ENCODE measurements at places on chromosomes 11 and 22.
A peak's percentile ranks its signal among the peaks of the same experiment; 100 is the strongest.

GRCh38 chr11:115134926-115135325, 369.3 kb downstream of the CADM1 start:
- DNase-seq = no peak

GRCh38 chr11:109972181-109972715, 120.9 kb upstream of the ZC3H12C start:
- DNase-seq = no peak

DNA sequence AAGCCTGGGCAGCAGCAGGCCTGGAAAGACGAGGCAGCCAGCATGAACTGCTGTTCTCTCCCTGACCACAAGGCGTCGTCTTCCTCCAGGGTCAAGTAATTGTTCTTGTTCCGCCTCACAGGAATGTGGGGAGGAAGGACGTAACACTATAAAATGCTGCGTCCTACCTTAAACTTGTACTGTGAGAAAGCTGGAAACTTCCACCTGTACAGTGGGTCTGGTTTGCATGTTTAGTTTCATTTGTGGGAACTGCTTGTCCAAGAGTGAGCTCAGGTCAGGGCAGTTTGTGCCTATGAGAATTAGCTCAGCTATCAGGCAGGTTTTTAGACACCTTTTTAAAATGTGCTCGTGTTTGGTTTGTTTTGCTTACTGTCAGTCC, 55.2 kb downstream of the PANX1 start:
- DNase-seq = no peak

DNA sequence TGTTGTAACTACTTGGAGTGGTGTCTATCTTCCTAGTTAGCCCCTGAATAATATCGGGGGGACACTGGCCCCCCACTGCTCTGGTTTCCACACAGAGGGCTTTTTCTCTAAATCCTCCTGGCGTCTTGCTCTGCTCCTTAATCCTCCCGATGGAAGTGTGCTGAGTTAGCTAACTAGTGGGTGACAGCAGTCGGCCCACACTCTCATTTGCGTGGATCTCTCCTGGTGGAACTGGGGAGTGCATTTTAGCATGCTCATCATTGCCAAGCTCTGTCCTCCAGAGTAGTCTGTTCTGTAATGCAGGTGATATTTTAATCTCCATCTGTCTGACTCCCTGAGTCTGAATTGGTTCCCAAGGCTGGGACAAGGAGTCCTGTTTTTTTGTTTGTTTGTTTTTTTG, 46.1 kb upstream of the RASSF10 start:
- no peak for DNase-seq

DNA sequence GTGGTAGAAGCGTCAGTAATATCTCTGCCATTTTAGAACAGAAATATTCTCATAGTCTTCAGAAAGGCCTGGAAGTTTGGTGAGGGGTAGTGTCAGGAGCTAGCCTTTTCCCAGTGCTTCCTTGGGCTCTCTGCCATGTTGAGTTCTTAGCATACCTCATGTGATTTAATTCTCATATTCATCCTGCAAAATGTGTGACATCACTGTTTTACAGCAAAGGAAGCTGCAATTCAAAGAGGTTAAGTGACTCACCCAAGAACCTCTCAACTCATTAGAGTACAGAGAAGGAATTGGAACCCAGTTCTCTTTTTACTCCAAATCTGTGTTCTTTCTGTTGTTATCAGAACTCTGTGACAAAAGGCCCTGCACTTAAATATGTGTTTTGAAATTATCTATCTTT, 72.1 kb downstream of the RNF169 start:
- no peak for DNase-seq

- DNase-seq = peak; percentile 92
Measured at GRCh38 chr22:24423519-24424000, 3.8 kb upstream of the ADORA2A start.

GRCh38 chr11:863023-863909, 20.6 kb downstream of the TSPAN4 start:
- DNase-seq = no peak

DNA sequence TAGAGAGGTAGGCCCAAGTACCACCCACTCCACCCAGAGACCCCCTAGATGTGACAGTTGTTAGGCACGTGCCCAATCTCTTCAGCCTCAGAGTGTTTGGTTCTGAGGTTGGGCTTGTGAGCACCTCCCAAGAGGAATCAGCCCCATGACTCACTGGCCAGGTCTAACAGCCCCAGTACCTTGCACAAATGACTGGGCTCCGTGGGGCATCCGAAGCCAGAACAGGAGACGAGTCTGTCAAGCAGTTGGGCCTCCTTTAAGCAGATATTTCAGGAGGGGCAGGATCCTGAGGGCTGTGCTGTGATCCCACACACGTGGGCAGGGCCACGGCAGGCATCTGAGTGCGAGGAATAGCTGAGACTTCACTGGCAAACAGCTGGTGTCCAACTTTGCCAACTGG, 29.1 kb upstream of the FGF19 start:
- DNase-seq = no peak

DNA sequence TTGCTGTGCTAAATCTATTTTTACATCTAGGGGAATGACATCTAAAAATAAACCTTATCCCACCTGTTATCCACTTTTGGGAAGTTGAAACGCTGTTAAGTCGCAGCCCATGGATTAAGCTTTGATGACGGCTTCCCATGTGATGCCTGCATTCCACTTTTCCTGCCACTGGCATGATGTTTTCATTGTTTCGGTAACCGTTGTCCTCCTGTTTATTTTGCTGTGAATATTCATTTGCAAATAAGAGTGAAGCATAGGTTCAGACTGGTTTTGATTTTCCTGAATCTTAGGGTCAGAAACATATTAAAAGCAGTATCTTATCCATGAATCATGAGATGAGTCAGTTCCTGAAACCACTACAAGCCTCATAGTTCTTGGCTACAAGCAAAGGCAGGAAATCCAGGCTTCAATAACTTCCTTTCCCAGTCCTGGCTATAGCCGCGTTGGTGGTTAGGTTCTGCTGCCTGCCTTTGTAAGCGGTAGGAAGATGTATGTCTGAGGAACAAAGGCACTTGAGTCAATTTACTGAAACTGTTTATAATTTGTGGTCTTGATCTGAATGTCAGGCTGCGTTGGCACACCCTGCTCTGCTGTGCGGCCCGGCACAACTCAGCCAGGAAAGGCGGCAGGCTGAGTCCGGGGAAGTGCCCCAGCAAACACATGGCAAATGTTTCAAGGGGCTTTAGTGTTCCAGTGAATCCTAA, 19.4 kb downstream of the TEAD1 start:
- DNase-seq = no peak

GRCh38 chr11:75338516-75339208, 12.8 kb downstream of the ARRB1 start:
- DNase-seq = no peak

DNA sequence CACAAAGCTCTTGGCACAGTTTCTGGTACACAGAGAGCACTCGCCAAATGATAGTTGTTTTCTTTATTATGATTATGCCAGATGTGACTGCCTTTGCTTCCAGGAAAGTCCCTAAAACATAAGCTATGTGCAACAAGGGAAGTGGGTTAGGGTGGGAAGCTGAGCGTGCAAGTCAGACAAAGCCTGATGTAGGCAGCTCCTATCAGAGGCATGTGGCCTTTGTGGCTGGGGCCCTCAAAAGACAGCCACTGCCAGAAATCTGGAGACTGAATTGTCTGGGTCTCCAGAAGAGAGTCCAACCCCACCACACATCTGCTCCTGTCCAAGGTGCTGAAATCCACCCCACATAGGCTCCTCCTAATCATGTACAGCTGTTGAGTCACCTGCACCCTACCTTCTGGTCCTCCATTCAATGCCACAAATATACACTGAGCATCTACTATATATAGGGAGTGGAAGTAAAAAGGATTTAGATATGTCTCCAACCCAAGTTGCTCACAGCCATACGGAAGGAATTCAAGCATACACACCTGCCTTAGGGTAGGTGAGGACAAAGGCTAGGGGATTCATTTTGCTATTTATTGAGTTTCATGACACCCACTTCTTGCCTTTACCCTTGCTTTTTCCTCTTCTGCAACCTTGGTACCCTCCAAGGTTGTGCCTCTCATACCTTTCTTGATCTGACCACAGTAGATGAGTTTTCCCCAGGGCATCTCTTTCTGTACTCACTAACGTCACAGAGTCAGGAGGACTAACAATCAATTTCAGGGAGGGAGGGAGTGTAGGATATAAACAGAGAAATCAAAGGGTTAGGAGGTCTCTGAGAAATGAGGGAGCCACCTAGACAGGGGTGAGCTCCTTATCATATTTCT, 12.4 kb downstream of the SEC14L3 start:
- no peak for DNase-seq

DNA sequence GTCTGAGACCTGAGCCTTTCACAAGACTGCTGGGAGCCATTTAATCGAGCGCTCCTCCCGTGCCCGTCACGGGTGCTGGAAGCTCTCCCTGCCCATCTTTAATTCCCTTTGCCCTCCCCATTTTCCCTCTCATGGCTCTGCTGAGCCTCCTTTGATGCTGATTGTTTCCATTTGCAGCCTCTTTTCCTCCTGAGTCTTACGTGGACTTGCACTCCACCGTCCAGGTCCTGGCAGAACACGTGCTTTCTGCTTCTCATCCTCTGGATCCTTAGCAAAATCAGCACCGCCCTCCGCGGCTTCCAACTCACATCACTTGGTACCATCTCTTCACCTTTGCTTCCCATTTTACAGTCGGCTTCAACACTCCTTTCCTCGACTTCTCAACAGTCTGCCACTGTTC, 7.3 kb downstream of the IFT27 start:
- DNase-seq = peak; percentile 24

GRCh38 chr11:7545611-7546010, 31.8 kb downstream of the PPFIBP2 start:
- no peak for DNase-seq

DNA sequence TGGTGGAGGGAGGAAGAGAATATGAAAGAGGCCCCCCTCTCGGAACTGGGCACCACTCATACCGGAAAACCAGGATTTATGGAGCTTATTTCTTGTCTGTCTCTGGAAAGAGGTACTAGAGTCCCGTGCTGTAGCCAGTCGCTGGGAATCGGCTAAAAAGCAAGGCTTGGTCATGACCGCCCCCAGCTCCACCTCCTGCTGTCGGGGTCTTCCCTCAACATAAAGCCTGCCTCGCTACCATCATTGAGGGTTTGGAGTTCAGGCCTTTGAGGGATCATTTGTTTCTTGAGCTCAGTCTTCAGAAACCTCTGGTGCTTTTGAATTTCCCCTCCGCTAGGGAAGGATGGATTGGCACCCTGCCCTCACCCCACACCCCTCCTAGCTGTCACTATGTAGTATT, 97.1 kb downstream of the TSPAN18 start:
- no peak for DNase-seq

DNA sequence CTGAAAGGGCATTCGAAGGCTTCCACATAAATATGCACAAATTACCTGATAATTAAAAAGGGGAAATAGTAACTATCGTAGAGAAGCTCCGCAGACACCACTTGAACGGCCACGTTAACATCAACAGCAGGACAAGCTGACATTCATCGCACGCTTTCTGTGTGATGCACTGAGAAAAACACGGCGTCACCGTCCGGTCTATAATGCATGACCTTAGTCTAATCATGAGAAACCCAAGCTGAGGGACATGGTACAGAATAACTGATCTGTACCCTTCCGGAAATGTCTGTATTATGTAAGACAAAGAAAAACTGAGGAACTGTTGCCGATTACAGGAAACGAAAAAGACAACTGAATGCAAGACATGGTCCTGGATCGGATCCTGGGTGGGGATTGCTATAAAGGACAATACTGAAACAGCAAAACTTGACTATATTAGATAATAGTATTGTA, 678 bp upstream of the RANGAP1 start:
- no peak for DNase-seq

GRCh38 chr22:45740236-45740635, 68.6 kb downstream of the ATXN10 start:
- no peak for DNase-seq

GRCh38 chr22:26853071-26853470, 195.7 kb downstream of the MIAT start:
- DNase-seq = no peak

DNA sequence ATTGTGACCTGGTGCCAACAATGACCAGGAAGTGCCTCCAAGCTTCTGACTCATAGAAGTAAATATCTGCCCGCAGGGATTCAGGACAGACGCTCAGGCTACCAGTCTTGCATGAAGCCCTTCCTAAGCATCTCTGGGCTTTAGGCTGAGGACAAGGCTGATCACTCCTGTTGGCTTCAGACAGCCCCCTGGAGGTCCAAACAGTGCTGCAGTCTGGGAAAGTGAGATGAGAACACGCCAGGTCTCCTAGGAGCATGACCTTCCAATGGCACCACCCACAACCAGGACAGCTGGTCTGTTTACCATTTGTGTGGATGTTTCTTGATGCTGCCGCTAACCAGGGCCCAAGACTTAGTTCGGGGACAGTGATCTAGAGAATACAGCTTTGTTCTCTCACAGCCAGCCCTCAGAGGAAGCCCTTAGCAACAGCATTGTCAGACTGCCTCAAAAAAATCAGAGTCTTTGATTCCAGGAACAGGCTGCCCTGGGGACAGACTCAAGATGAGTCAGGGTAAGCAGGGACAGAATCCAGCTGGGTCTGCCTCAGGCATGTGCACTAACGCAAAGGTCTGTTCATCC, 111.2 kb downstream of the ZNF280B start:
- DNase-seq = no peak

DNA sequence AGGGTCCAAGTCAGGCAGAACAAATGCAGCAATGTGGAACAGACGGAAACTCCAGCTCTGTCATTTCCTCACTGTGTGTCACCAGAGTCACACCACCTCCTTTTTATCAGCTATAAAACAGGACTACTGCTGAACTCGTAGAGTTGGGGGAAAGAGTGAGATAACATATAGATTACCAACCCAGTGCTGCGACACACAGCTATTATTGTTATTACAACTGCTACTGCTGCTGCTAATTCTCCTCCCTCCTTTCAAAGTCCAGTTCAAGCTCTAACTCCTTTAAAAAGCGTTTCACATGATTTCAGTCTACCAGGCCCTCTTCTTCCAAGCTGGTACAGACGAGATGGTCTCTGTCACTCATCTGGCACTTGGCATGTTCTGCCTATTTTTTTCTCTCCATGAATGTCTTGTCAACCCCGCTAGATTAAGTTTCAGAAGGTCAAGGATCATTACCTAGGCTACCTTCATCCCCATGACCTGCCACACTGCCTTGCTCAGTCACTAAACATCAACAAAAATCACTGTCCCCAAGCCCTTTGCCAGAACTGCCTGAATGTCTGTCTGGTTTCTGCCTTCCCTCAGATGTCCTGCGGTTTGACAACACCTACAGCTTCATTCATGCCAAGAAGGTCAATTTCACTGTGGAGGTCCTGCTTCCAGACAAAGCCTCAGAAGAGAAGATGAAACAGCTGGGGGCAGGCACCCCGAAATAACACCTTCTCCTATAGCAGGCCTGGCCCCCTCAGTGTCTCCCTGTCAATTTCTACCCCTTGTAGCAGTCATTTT, 3.7 kb upstream of the MTFP1 start:
- DNase-seq = no peak

DNA sequence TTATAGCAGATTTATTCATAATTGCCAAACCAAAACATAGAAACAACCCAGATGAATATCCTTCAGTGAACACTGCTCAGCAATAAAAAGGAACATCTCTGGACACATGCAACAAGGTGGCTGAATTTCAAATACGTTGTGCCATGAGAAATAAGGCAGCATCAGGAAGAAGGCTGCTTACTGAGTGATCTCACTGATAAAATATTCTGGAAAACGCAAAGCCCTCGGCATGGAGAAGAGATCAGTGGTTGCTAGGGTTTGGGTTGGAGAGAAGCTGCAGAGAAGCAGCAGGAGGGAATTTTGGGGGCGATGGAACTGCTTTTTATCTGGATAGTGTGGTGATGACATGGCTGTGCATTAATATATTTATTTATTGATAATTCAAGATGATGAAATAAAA, 11.0 kb upstream of the SHANK2 start:
- no peak for DNase-seq

- no peak for DNase-seq
Measured at GRCh38 chr22:50228366-50228765, 16.5 kb downstream of the TUBGCP6 start.

Measured in cardiac septum (tissue), 1 donor.